T-helper 9 cell (primary cell): ENCODE measurements at places on chromosomes 7 and 10.

- no peak for DNase-seq
Measured at GRCh38 chr10:110903280-110904278, 15.4 kb downstream of the BBIP1 start.

DNA sequence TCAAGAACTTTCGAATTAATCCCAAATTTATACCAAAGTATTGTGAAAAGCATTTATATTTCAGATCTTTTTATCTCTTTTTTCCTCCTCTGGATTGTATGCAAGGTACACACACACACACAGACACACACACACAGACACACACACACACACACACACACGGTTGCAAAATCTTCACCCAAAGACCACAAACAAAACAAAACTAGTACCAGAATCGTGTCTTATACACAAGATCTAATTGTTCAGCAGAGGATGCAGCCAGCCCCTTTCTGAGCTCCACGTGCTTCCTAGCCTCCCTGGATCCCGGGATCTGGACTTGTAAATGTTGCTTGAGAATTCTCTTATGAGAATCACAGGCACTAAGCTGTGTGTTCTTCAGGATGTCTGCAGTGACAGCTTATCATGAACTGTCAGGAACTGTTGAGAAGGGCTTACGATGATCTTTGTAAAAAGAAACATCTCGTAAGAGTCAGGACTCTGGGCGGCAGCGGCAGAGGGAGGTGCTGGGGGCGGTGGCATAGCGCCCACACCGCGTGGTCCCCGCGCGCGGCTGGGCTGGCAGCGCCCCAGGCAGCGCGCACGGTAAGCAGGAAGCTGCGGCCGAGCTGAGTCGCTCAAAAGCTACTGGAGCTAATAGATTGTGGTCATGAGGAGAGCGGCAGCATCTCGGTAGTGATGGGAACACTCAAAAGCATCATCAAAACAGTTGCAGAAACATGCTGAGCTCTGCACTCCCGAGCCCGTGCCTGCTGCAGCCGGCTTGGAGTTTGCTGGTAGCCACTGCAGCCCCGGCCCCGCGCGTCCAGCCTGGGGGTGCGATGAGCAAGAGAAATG, 277.6 kb downstream of the GATA3 start:
- peak; percentile 80 for DNase-seq

GRCh38 chr7:135233570-135233969, at the start of gene STRA8:
TSS of gene STRA8 (plus strand) at chr7:135233838. CDS start at chr7:135240525, 6,687 bp downstream.
- no peak for DNase-seq

GRCh38 chr7:22732556-22733126, 5.6 kb downstream of the IL6 start:
- DNase-seq = no peak

DNA sequence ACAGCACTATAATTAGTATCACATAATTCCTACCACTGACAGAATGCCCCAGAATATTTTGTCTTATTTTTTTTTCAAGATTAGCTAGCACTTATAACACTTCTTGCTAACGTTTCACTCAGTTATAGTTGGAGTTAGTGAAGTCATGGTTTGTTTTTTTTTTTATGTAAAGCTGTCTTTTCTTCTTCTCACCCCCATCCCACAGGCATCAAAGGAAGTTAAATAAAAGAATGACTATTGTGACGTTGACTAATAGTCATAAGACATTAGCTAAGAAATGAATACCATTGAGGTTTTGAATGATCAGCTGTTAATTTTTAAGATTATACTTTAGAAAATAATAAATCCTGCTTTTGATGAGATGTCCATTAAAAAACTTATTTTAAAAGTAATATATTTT, 498.3 kb downstream of the GFRA1 start:
- no peak for DNase-seq

- DNase-seq = no peak
Measured at GRCh38 chr7:106064771-106065574, 47.1 kb downstream of the SYPL1 start.

DNA sequence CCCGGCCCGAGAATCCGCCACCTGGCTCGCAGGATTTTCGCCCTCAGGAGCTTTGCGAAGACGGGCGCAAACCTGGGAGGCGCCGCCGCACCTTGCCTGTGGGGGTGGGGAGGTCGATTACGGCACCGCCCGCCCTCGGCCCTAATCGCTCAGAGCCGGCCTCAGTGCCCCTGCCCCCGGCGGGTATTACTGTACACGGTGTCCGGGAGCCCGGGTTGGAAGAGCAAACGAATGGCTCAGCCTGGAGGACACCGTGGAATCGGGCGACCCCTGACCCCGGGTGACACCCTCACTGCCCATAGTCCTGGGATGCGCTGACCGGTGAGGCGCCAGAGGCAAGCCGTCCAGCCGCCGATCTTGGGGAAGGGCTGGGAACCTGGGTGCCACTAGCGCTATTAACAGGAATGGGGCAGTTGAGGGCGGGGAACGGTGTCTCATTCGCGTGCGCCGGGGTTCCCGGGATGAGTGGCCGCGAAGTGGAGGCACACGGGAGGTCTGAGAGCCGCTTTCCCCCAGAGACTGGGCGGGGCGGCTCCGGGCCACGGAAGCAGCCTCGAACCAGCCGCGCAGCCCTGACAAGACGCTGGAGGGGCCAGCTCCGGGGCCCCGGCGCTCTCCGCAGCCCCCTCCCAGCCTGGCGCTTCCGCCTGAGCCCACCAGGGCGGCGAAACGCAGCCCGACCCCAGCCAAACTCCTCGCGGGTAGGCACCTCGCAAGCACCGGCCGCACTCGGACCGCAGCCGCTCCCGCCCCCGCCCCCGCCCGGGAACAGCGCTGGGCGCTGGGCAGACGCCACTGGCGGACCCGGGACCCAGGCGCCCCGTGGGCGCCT, 167.5 kb downstream of the NRF1 start:
- DNase-seq = no peak

- no peak for DNase-seq
Measured at GRCh38 chr7:98869027-98869596, 702 bp downstream of the TMEM130 start.

DNA sequence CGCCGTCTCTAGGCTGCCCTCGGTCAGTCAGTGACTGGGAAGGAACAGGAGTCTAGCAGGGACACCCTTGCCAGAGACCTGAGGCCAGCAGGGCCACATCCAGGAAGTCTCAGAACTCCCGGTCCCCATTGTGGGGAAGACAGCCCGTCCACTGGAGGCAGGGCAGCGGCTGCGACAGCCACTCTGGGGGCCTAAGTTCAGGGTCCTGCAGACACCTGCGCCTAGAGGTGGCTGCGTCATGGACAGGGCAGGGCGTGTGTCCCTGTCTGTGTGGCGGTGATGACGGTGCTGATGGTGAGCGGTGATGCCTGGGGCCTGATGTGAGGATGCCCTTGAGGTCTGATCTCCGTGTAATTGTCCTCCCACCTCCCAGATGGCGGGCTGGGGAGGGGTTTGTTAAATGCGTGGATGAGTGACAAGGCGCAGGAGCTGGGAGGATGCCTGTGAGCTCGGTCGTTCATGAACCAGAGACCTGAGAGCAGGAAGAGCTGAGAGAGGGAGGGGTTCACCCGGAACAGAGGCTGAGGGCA, 537.9 kb upstream of the FOXK1 start:
- DNase-seq = no peak

GRCh38 chr10:5575144-5575481, 50.4 kb downstream of the CALML3 start:
- no peak for DNase-seq

GRCh38 chr10:95791425-95791979, 35.5 kb downstream of the ENTPD1 start:
- DNase-seq = no peak

GRCh38 chr10:125628104-125629049, 54.6 kb downstream of the TEX36 start:
- no peak for DNase-seq
